Large intestine (tissue), 12 donors: ENCODE measurements at places on chromosomes 11 and 22. TPM values are rescaled to one million over a fixed set of nuclear protein-coding genes. Genes with fewer than 3 reads are reported as not detected.

UPB1 gene
- polyA plus RNA-seq, result 12.2 TPM

DNA sequence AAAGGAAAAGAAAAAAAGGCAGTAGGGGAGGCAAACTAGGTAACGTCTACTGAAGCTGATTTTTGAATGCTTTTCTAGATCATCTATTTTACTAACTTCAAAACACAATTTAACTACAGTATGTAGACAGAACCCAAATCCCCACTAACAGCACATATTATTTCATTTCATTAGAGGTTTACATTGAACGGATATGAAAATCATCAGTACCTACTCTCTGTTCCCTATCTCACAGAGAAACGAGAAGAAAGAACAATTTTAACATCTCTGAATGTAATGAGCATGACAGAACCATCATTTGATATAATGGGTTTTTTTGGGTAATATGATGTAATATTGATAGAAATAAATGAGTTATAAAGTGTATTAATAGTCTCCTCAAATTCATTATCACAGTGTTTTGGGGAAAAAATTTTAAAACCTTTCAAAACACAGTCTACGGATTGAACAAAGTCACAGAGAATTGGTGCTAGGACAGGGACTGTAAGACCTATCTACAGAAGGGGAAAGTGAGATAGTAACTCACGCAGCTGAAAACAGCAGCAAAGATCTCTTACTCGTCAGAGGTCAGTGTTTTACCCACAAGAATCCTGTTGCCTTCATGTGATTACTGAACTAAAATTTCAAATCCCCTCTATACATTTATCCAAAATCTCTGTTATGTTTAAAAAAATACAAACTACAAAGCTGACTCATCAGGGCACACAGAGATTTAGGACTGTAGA, 77.3 kb downstream of the ZBTB44 start:
- no peaks in the 10 kb centered on the region for H3K4me1 ChIP-seq
- H3K27ac ChIP-seq, result no peak overlapping the region
- H3K4me3 ChIP-seq, result no peak overlapping the region
- DNase-seq, result no peak
- no peaks in the 10 kb centered on the region for H3K27me3 ChIP-seq
- peaks cover 32% of the 10 kb centered on the region for H3K36me3 ChIP-seq

IGSF22 gene
- polyA plus RNA-seq, result 1.5 TPM

DNA sequence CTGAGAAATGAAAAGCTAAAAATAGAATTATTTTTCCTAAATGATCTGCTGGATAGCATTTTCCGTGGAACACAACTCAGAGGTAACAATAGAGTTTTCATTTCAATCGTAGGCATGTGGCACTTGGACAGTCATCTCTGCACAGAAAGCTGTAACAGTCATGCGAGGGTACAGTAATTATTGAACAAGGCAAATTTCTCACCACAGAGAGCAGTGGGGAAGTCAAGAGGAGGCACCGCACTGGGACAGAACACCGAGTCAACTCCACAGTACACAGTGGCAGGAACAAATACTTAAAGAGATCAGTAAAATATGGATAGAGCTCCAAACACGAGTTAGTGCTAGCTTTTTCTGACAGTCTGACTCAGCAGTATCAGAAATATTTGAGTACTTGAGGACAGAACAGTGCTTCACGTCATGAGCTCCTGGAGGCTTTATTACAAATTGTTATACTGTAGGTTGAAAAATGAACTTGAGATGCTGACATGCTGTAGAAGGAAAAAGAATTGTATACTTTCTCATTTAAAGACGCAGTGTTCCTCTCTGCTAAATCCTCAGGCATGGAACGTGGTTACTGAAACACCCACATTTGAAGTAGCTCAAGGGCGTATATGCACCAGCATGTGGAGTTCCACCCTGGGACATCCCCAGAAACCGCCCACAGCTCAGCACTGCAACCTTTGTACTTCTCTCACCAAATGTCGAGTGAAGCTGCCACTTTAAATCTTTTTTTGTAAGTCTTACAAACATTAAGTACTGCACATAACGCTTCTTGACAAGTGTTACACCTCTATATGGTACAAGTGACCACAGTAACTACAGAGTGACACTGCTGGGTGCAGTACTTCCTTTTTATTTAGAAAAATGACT, 27.4 kb upstream of the YPEL1 start:
- H3K27ac ChIP-seq, result no peak overlapping the region
- H3K4me3 ChIP-seq, result no peak overlapping the region
- peaks cover 76% of the 10 kb centered on the region for H3K36me3 ChIP-seq
- no peaks in the 10 kb centered on the region for H3K27me3 ChIP-seq
- no peaks in the 10 kb centered on the region for H3K4me1 ChIP-seq
- DNase-seq, result no peak

DSCAML1 gene
- 1.6 TPM for polyA plus RNA-seq

TREH gene
- 74.4 TPM for polyA plus RNA-seq

GRCh38 chr11:96257036-96257435, 86.0 kb downstream of the MAML2 start:
- DNase-seq, result no peak
- no peaks in the 10 kb centered on the region for H3K27me3 ChIP-seq
- no peaks in the 10 kb centered on the region for H3K36me3 ChIP-seq
- H3K27ac ChIP-seq, result no peak overlapping the region
- H3K4me1 ChIP-seq, result peaks cover 20% of the 10 kb centered on the region
